NCI-H1105 treated with DMSO at 0.1 percent for 48 hours (cell line): ENCODE measurements at places on chromosomes 2 and 18.

GRCh38 chr18:46148810-46149209 is 44.6 kb downstream of the HAUS1 start:
- peak; percentile 52 for DNase-seq

DNA sequence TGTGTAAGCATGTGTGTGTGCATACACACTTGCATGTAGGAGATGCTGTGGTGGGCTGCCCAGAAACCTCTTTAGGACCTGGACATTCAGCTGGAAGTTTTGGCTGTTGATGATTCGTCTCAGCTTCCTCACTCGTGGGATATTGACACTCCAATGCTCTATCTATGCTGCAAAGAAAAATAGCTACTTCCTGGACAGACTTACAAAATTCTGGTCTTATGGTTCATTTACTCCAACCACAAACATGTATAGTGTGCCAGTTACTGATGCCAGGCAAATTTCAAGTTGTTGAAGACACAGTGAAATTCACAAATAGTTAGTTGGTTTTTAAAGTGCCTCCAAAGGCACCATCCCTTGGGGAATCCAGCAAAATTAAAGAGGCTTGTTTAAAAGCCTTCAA is 882.6 kb downstream of the CPS1 start:
- no peak for DNase-seq

GRCh38 chr2:162267496-162267895 is 24.3 kb upstream of the FAP start:
- DNase-seq = no peak

GRCh38 chr2:159658881-159659873 is 42.8 kb upstream of the BAZ2B start:
- DNase-seq = no peak

- DNase-seq = peak; percentile 67
Measured at GRCh38 chr2:42261518-42262195, 92.5 kb downstream of the EML4 start.

DNA sequence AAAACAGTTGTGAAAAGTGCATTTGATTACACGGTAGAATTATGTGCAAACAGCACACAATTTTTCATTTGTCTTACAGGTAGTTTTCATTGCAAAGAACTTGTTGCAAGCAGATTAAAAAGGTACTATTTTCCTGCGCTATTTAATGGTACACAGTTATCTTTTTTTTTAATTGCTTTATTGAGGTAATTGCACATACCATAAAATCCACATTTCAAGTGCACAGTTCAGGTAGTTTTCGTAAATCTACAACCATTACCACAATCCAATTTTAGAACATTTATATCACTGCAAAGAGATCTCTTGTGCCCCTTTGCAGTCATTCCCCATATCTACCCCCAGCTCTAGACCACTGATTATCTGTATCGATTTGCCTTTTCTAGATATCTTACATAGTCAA is 2.6 kb upstream of the GALNT1 start:
- DNase-seq = no peak

DNA sequence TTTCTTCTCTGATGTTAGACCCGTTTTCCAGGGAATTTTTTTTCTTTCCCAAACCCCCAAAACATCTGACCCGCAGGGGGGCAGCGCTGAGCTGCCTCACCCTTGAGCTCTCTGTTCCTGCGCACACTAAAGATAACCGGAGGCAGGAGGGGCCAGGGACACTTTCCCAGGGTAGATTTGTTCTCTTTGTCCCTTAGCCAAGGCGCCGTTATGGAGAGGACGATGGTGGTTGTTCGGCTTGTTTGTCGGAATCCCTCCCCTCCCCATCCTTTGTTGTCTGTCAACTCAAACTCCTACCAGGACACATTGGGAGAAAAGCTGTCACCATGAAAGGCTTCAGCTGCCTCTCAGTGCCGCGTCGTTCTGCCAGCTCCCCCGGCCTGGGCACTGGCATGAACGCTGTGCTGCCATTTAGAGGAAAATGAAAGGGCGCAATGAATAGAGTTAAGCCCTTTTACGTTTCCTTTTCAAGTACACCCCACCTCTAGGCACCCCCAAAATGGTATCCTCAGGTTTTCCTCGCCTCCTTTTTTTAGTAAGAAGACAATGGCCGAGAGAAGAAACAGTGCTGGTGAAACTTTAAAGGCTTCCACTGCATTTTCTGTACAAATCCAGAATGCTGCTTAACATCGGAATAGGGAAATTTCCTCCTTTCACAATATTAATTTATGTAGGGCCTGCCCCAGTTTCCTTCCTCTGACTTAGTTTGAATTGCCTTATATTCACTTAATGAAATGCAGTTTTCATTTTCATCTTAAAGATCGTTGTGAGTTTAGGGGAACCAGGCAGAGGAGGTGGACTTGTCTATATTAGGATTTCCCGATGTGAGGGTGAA is 62.1 kb downstream of the RND3 start:
- DNase-seq = no peak

DNA sequence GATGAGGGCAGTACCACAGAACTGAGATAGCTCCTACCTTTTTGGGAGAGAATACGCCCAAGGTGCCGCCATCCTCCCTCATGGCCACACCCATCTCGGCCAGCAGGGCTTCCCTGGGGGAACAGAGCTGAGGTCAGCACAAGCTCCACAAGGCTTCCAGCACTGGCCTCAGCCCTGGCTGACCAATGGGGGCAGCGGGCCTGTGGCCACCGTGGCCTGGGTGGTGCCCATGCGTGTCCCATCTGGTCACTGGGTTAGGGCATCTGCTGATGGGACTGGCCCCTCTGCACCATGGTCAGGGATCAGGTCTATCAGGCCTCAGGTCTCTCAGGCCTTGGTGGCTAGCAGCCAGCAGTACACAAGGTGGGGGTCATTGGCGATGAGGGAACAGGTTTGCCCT is 50.9 kb downstream of the KIF1A start:
- DNase-seq = no peak

- no peak for DNase-seq
Measured at GRCh38 chr18:42860011-42860410, 255.5 kb downstream of the RIT2 start.

- no peak for DNase-seq
Measured at GRCh38 chr18:80133124-80133523, 24.1 kb downstream of the ADNP2 start.

DNA sequence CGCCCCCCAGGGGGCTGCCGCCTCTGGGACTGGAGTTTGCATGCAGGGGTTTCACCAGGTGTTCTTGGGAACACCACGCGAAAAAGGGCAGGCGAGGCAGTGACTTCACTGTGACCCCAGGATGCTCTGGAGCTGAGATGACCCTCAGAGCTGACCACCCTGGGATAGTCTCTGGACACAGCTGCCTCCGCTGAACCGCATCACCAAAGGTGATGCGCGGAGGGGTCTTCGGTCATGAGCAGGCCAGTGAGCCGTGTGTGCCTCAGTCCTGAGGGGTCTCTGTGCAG is 17.5 kb downstream of the GPR35 start:
- no peak for DNase-seq

DNA sequence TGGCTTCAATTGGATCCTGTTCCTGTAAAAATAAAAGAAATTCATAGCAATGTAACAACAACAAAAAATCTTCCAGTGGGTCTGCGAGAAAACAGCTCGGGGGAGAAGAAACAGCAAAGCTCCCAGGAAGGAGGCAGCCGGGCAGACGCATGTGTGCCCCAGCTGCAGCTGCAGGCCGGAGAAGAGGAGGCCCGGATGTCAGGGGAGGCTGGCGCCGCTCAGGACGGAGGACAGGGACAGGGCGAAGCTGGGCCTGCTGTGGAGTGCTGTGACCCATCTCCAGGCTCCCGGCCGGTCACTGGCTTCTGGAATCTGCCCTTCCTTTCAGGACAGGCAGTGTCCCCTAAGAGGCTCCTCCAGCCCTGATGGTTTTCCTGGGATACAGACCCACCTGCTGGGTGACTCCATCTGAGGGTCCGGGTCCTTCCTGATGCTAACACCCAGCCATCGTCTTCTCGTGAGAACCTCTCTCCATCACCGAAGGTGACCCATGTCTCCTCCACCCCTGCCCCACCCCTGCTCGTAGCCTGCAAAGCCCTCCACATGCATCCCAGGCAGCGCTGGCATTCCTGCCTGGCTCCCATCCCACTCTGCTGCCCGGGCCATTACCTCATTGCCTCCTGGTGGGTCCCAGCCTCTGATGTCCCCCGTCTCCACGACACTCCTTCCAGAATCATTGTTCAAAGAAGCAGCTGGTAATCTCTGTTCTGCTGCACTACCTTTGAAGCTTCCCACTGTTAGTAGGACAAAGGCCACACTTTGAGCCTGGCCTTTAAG is 145.4 kb upstream of the TWIST2 start:
- DNase-seq = no peak

GRCh38 chr2:134185639-134186038 is 68.2 kb upstream of the MGAT5 start:
- DNase-seq = no peak

DNA sequence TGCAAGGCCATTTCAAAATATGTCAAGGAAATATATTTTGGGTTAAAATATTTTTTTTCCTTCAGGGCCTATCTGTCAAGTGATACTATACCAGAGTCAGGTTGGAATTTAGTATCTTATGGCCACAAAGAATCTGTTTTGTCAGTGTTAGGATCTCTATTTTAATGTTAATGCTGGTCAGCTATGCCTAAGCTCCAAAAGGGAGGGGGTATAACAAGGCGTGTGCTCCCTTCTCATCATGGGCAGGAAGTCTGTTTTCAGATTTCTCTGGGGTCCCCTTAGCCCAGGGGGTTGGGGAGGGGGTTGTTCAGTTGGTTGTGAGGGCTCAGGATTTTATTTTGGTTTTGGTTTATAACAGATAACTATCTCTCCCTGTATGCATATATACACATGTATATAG is 126.4 kb downstream of the TMEM163 start:
- DNase-seq = no peak

DNA sequence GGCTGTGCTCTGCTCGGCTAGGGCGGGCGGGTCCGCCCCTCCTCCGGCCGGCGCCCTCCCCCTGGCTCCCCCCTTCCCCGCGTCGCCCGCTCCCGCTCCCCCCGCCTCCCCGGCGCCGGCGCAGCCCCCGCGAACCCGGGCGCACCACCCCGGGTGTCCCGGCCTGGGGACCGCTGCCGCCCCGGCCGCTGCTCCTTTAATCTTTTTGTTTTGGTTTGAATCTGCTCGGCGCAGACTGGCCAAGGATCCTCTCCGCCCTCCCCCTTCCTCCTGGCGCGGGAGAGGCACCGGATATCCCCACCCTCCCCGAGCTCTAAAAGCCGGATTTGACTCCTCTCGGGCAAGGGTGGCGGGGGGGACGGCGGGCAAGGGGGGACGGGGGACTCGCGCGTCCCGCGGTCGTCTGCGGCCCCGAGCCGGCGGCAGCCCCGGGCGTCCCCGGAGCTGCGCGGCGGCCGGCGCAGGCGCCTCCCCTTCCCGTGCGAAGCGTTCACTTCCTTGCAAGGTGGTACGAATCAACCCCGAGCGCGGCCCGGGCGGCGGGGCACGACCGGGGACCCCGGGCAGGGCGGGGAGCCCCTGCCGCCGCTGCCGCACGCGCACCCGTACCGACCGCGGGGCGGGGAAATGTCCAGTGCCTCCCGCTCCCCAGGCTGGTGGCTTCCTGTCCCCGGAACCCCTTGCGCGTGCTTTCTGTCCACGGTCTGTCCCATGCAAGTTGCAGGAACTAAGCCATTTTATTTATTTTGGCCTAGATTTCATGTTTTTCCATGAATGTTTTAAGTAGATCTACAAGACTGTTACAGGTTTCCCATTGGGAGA is at the start of gene PTGR3:
Gene PTGR3, minus strand, starts transcription at position 11 of the 822 bp plus-strand sequence. CDS start 81 bp downstream, outside the sequence.
- DNase-seq = peak; percentile 71

DNA sequence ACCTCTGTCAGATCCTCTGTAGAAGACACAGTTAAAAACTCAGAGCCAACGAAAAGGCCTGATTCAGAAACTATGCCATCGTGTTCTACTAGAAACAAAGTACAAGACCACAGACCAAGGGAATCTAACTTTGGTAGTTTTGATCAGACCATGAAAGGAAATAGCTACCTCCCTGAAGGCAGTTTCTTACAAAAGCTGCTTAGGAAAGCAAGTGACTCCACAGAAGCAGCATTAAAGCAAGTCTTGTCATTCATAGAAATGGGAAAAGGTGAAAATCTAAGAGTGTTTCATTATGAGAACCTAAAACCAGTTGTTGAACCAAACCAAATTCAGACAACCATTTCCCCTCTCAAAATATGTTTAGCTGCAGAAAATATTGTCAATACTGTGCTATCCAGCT is 58.2 kb downstream of the FSIP2 start:
- DNase-seq = no peak

DNA sequence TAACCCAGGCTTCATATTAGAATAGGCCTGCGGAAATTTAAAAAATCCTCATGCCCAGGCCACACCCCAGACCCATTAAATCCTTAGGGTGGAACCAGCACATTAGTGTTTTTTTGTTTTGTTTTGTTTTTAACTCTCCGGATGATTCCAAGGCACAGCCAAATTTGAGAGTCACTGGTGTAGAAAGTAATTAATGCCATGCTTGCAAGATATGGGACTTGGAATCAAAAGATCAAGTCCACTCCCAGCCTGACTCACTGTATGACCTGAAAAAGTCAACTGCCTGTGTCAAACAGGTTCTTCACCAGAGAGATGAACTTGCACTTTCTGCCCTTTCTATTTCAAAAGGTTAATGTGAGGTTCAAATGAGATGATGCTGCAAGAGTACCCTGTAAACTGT is 310.3 kb upstream of the LYPD1 start:
- no peak for DNase-seq

- peak; percentile 14 for DNase-seq
Measured at GRCh38 chr2:176817061-176817565, 395.5 kb upstream of the HNRNPA3 start.

DNA sequence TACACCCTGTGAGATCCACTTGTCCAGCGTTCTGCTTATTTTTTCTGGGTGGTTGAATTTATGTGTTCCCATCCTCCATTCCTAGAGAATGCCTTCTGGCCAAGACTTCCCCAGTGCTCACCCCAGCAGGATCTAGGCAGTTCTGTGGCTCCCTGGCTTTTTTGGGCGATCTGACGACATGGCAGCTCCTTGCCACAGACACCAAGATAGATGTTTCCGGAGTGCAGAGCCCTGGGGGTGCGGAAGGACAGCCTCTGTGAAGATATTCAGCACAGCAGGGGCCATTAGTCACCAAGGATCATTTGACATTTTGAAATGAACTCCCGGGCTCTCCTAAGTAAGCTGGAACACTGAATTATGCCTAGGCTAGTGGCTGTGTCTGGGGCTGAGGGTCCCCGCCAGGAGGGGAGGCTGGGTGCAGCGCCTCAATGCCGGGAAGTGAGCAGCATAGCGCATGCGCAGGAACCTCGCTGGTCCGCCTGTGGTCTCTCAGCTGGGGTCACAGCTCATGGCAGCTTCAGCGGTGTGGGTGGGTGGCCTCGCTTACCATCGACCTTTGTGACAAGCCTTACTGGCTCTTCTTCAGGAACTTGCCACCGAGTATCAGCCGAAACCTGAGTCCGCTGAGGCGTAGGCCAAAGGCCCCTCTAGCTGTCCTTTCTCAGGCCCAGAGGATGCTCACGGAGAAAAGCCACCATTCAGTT is 60.3 kb downstream of the MEX3C start:
- DNase-seq = no peak

GRCh38 chr18:37275237-37275741 is 290.3 kb downstream of the CELF4 start:
- no peak for DNase-seq

GRCh38 chr18:7676253-7676873 is 109.2 kb downstream of the PTPRM start:
- DNase-seq = no peak

GRCh38 chr18:419541-420175 is 80.8 kb downstream of the COLEC12 start:
- no peak for DNase-seq

GRCh38 chr2:240780023-240780700 is 39.9 kb downstream of the KIF1A start:
- DNase-seq = no peak

GRCh38 chr18:74567822-74568221 is 29.8 kb upstream of the ZNF407 start:
- no peak for DNase-seq
